ENCODE measurements at places on chromosomes 3 and 15. TPM values are rescaled to one million over a fixed set of nuclear protein-coding genes. Genes with fewer than 3 reads are reported as not detected.
A peak's percentile ranks its signal among the peaks of the same experiment; 100 is the strongest.

GRCh38 chr3:43699864-43700263, 9.1 kb downstream of the ABHD5 start:
- no peaks in the 10 kb centered on the region for H3K36me3 ChIP-seq
- no peak overlapping the region for H3K27ac ChIP-seq
- no peak overlapping the region for H3K4me3 ChIP-seq

DNA sequence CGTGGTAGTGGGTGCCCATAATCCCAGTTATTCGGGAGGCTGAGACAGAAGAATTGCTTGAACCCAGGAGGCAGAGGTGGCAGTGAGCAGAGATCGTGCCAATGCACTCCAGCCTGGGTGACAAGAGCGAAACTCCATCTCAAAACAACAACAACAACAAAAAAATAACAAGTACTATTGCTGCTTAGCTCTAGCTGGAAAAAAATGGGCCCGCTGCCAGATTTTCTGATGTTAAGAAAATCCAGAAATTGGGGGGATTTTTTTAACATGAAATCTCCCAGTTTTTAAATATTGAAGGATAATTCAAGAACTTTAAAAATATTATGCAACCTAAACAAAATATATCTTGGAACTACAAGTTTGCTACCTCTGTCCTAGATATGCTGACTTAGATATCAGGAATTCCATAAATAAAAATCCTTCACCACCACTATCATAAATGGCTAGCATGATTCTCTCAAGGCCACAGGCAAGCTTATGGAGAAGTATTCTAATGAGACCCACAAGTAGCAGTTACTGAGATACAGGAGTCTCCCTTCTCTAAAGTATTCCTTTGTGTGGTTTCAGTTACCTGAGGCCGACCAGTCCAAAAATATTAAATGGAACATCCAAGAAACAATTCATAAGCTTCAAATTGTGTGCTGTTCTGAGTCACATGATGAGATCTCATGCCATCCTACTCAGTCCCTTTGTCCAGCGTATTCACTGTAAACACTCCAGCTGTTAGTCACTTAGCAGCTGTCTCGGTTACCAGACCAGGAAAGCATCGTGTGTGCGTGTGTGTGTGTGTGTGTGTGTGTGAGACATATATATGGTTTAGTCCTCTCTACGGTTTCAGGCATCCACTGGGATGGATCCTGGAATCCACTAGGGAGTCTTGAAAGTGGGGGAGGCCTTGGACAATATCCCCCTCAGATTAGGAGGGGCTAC, 277.2 kb downstream of the TBL1XR1 start:
- H3K27me3 ChIP-seq = no peaks in the 10 kb centered on the region
- DNase-seq = no peak
- no peak overlapping the region for H3K4me3 ChIP-seq

- no peak for DNase-seq
- no peak overlapping the region for H3K27ac ChIP-seq
- peaks cover 29% of the 10 kb centered on the region for H3K27me3 ChIP-seq
- H3K36me3 ChIP-seq = no peaks in the 10 kb centered on the region
- no peaks in the 10 kb centered on the region for H3K4me1 ChIP-seq
Measured at GRCh38 chr15:91609966-91610365, 243.5 kb upstream of the SLCO3A1 start.

GRCh38 chr3:128689060-128689459, 36.9 kb upstream of the RAB7A start:
- DNase-seq = no peak
- H3K27ac ChIP-seq = no peak overlapping the region
- H3K4me3 ChIP-seq = no peak overlapping the region

- H3K4me3 ChIP-seq = no peak overlapping the region
- no peaks in the 10 kb centered on the region for H3K27me3 ChIP-seq
- DNase-seq = no peak
- H3K27ac ChIP-seq = no peak overlapping the region
- peaks cover 4% of the 10 kb centered on the region for H3K36me3 ChIP-seq
- peaks cover 6% of the 10 kb centered on the region for H3K4me1 ChIP-seq
Measured at GRCh38 chr3:133388696-133389395, 11.0 kb upstream of the BFSP2 start.

GRCh38 chr15:88003541-88004327, 252.8 kb downstream of the NTRK3 start:
- H3K4me3 ChIP-seq = no peak overlapping the region
- no peaks in the 10 kb centered on the region for H3K36me3 ChIP-seq
- peaks cover 47% of the 10 kb centered on the region for H3K27me3 ChIP-seq
- H3K4me1 ChIP-seq = no peaks in the 10 kb centered on the region
- no peak overlapping the region for H3K27ac ChIP-seq
- no peak for DNase-seq

GRCh38 chr15:81425905-81426304, 51.9 kb upstream of the TMC3 start:
- peaks cover 12% of the 10 kb centered on the region for H3K27me3 ChIP-seq
- peaks cover 2% of the 10 kb centered on the region for H3K4me1 ChIP-seq
- DNase-seq = no peak
- H3K27ac ChIP-seq = no peak overlapping the region
- no peaks in the 10 kb centered on the region for H3K36me3 ChIP-seq

GRCh38 chr15:96342406-96343112, 12.1 kb downstream of the NR2F2 start:
- H3K4me3 ChIP-seq = peak overlapping the region; percentile 89
- no peaks in the 10 kb centered on the region for H3K27me3 ChIP-seq
- H3K36me3 ChIP-seq = peaks cover 13% of the 10 kb centered on the region
- peaks cover 93% of the 10 kb centered on the region for H3K4me1 ChIP-seq
- H3K27ac ChIP-seq = peak overlapping the region; percentile 95
- no peak for DNase-seq

GRCh38 chr3:116958291-116958690, 248.7 kb downstream of the TUSC7 start:
- H3K27me3 ChIP-seq = peaks cover 10% of the 10 kb centered on the region
- no peaks in the 10 kb centered on the region for H3K36me3 ChIP-seq
- H3K4me3 ChIP-seq = no peak overlapping the region
- no peak for DNase-seq

CISH gene
- total RNA-seq = 15.2 TPM

PEX5L gene
- 0.32 TPM for total RNA-seq

ZMYND10 gene
- total RNA-seq = 0.54 TPM

Measured in mesothelial cell of epicardium (in vitro differentiated cells).